Chondrocyte (in vitro differentiated cells): ENCODE measurements at places on chromosomes 6 and 20. TPM values are rescaled to one million over a fixed set of nuclear protein-coding genes. Genes with fewer than 3 reads are reported as not detected.

DNA sequence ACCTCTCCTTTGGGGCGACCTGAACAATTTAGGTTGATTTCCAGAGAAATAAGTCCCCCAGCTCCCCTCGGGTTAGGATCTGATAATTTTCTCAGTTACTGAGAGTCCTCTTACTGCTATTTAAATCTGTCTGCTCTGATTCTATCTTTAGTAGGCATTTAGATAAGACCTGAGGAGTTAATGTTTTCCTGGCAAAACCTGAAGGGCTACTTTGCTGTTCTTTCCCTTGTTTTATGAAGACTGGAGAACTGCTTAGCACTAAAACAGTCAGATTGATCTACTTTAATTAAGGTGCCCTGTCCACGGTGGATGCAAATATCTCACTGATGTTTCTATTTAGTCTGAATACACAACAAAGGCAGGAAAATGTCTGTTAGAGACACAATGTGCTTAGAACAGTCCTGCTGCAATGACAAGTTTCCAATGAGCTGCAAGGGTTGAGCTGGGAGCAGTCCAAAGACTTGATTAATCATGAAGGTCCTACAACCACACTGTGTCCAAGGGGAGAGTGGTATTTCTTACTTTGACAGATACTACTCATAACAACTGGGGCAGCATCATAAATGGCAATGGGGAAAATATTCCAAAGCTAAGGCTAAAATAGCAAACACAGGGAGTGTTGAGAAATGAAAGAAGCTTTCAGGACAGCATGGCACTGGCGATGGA lies 15.7 kb downstream of the ADTRP start:
- H3K27me3 ChIP-seq, result no peaks in the 10 kb centered on the region
- DNase-seq, result no peak
- H3K36me3 ChIP-seq, result no peaks in the 10 kb centered on the region
- peaks cover 61% of the 10 kb centered on the region for H3K4me1 ChIP-seq
- no peak overlapping the region for H3K4me3 ChIP-seq

GRCh38 chr20:44593751-44594150 lies 11.4 kb downstream of the PKIG start:
- no peaks in the 10 kb centered on the region for H3K27me3 ChIP-seq
- no peak overlapping the region for H3K4me3 ChIP-seq
- DNase-seq, result no peak
- peaks cover 6% of the 10 kb centered on the region for H3K36me3 ChIP-seq
- peaks cover 48% of the 10 kb centered on the region for H3K4me1 ChIP-seq
- no peak overlapping the region for H3K27ac ChIP-seq

GRCh38 chr20:19308146-19308545 lies 95.7 kb downstream of the SLC24A3 start:
- no peak overlapping the region for H3K4me3 ChIP-seq
- no peaks in the 10 kb centered on the region for H3K27me3 ChIP-seq
- no peak overlapping the region for H3K27ac ChIP-seq
- no peaks in the 10 kb centered on the region for H3K4me1 ChIP-seq
- no peaks in the 10 kb centered on the region for H3K36me3 ChIP-seq

The KIAA1755 gene
- 17.6 to 18.8 TPM (median 17.8 TPM) in 3 replicates for total RNA-seq

DNA sequence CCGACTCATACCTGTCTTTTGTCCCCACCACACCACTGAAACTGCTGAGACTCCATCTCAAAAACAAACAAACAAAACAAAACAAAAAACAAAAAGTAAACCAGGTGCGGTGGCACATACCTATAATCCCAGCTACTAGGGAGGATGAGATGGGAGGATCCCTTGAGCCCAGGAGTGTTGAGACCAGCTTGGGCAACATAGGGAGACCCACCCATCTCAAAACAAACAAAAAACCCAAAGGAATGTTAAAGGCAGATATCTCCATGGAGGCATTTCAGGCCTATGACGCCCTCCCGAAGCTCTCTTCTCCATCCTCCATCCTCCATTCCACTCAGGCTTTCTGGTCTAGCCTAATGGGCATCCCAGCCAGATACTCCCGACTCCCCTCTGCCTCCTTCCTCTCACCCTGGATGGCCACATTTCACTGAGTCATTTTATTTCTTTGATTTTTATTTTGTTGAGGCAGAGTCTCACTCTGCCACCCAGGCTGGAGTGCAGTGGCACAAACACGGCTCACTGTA lies 3.2 kb upstream of the SLC4A11 start:
- peaks cover 2% of the 10 kb centered on the region for H3K27me3 ChIP-seq
- H3K4me1 ChIP-seq, result peaks cover 22% of the 10 kb centered on the region
- no peak overlapping the region for H3K27ac ChIP-seq
- H3K36me3 ChIP-seq, result no peaks in the 10 kb centered on the region

DNA sequence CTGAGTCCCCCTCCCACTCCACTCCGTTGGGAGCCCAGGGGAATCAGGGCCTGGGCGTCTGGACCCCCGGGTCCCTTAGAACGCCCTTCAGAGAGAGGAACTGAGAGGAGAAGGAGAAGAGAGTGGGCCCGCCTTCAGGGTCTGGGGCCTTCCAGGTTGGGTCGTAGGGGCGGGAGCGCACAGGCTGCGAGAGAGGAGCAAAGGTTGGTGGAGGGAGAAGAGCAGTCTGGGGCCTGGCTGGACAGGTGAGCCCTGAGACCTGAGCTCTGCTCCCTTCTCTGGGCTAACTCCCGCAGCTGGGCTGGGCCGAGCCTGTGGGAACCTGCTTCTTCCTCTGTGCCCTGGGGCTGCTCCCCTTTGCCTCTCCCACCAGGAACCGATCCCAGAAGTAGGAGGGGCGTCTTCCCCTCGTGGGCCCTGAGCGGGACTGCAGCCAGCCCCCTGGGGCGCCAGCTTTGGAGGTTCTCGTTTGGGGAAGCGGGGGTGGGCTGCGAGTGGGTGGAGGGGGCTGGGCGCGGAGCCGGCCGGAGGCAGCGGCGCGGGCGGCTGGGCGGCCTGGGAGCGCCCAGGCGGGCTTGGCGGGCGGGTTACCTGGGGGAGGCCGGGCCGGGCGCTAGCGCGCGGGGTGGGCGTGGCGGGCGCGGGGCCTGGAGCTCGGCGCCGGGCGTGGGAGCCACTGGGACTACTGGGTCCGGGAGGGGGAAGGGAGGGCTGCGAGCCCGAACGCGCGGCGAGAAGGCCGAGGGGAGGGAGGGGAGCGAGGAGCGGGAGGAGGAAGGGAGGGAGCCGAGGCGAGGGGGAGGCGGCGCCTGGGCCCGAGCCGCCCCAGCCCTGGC lies at the start of gene DDR1:
TSS of gene DDR1 (plus strand) at position 835 of the 836 bp plus-strand sequence. CDS start 4,211 bp downstream, outside the sequence.
- H3K27me3 ChIP-seq, result no peaks in the 10 kb centered on the region
- no peak for DNase-seq
- peaks cover 69% of the 10 kb centered on the region for H3K4me1 ChIP-seq
- peaks cover 1% of the 10 kb centered on the region for H3K36me3 ChIP-seq

DNA sequence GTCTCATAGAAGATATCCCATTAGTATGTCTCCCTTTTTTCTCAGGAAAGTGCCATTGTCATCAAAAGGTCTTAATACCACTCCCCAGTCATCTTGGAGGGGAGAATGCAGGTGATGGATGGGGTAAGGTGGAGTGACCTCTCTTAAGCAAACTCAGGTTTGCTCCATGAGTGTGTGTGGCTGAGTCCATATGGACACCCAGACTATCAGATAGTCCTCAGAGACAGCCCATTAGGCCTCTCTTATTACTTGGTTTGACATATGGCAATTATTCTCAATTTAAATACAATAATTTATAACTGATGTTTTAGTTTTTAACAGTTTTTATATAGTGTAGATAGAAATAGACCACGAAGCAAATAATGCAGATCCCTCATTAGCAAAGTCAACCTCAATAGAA lies 23.2 kb downstream of the LAMA4 start:
- peaks cover 48% of the 10 kb centered on the region for H3K4me1 ChIP-seq
- no peaks in the 10 kb centered on the region for H3K27me3 ChIP-seq
- DNase-seq, result no peak
- H3K27ac ChIP-seq, result peak overlapping the region; percentile 52

GRCh38 chr20:3629893-3630292 lies 33.3 kb downstream of the GFRA4 start:
- no peak overlapping the region for H3K27ac ChIP-seq
- H3K4me3 ChIP-seq, result no peak overlapping the region
- no peak for DNase-seq
- H3K4me1 ChIP-seq, result no peaks in the 10 kb centered on the region
- H3K27me3 ChIP-seq, result no peaks in the 10 kb centered on the region
- peaks cover 30% of the 10 kb centered on the region for H3K36me3 ChIP-seq

GRCh38 chr6:77123527-77123926 lies 339.8 kb downstream of the HTR1B start:
- H3K36me3 ChIP-seq, result peaks cover 6% of the 10 kb centered on the region
- H3K4me1 ChIP-seq, result no peaks in the 10 kb centered on the region
- no peaks in the 10 kb centered on the region for H3K27me3 ChIP-seq
- H3K4me3 ChIP-seq, result no peak overlapping the region
- no peak overlapping the region for H3K27ac ChIP-seq

The ADTRP gene
- total RNA-seq, result 0.35 to 1.3 TPM (median 0.77 TPM) in 3 replicates
